ENCODE measurements at places on chromosomes 7 and 10.

GRCh38 chr7:44074349-44074695 lies 8.0 kb downstream of the POLM start:
- DNase-seq: no peak

- no peak for DNase-seq
Observed at GRCh38 chr10:28897617-28898464, 220.5 kb downstream of the BAMBI start.

DNA sequence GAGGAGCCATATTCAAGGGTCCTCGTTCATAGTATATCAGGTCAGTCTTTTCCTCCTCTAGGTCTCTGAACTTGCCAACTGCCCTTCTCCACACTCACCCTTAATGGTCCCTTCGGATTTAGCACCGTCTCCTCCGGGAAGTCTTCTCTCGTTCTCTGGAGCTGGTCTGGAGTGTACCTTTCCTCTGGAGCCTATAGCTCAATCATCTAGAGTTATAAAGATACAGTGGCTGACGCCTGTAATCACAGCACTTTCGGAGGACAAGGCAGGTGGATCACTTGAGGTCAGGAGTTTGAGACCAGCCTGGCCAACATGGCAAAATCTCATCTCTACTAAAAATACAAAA lies 4.4 kb upstream of the SCD start:
- no peak for DNase-seq

GRCh38 chr7:72265071-72265904 lies 146.8 kb downstream of the CALN1 start:
- DNase-seq: no peak

DNA sequence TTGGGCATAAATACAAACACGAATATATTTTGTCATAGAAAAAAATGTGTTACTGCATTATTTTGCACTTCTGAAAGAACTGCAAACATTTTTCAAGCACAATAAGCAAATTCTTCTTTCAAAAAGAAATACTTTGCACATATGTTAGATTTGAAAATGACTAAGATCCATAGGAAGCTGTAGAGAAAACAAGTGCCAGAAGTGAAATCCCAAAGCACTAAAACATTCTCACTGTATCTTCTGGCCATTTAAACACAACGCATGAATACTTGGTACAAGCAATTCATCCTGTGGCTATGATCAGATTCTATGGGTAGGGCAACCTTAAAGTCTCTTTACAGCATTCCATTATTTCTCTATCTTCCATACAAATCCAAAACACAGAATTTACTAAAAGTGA lies 225.4 kb upstream of the IMMP2L start:
- DNase-seq: no peak

GRCh38 chr7:34091321-34091917 lies 186.1 kb downstream of the BMPER start:
- no peak for DNase-seq

DNA sequence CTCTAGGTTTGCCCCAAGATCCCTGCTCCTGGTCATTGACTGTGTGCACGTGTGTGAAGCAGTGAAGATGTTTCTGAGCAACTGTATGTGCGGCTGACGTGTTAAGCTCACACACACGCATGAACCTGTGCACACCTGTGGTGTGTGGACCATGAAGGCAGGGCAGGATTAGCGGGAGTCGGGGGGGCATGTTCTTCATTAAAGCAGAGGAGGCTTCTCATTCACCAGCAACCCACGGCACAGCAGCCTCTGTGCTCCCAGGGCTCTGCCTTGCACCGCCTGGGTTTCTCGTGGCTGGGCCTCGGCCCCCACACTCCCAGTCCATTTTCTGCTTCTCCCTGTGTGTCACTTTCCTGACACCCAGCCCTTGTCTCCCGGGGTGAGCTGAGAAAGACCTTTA lies 824 bp upstream of the TACR2 start:
- no peak for DNase-seq

DNA sequence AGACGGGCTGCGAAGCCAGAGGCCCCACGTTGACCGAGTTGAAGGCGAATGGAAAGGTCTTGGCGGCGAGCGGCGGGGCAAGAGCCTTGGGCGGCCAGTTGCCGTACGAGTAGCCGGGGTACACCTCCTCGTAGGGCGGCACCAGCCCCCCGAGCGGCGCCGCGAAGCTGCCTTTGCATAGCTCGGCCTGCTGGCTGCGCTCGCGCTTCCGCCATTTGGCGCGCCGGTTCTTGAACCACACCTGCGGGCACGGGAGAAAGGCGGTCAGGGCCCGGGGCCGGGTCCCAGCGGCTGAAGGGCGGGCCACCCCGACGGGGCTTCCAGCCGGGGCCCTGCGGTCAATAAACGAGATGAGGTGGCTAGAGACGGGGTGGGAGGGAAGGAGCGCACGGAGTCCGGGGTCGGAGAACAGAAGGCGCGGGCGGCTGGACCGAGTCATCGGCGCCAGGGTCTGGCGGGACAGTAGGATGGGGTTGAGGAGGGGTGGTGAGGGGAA lies 4.8 kb downstream of the ELOVL3 start:
- DNase-seq: peak; percentile 77

- DNase-seq: no peak
Observed at GRCh38 chr7:80335511-80336231, 176.2 kb downstream of the GNAT3 start.

- no peak for DNase-seq
Observed at GRCh38 chr10:29329420-29329819, 40.5 kb downstream of the LYZL1 start.

DNA sequence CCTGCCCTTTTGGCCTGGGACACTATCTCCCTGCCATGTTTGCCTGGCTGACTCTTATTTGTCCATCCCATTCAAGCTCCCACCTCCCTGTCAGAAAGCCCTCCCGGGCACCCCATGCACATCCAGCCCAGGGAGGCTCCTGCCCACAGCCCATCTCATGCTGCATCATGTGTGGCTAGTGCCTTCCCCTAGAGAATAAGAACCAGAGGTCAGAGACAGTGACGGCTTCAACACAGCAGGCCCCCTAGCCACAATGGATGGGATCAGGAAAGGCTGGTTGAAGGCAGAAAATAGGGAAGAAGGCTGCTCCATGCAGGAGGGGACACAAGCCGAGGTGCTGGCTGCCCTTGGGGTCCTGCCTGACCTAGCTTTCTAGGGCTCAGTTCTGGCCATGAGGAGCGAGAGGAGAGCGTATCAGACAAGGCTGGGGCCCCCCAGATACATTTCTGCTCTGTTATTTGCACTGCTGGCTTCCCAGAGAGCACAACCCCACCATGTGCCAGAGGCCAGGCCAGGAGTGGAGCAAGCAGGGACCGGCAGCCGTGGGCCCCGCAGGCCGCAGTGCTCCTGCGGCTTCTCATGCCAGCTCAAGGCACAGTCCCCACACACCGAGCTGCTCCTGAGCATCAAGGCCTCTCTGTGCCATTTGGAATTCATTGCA lies 161.1 kb upstream of the ZMIZ1 start:
- no peak for DNase-seq

DNA sequence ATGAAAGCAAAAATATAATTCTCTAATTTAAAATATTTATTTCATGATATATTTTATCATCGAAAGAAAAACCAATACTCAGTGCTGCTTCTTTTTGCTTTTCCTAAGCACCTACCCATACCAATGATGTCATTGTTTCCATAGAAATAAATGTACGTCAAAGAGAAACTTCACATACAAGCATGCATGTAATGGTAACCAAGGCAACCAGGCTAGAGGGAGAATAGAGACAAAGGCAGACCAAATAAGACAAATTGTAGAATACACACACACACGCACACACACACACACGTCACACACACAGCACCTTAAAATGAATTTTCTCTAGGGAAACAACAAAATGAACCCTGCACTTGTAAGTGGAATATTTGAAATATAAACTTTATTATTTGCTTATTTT lies 75.5 kb downstream of the MACC1 start:
- DNase-seq: peak; percentile 17

DNA sequence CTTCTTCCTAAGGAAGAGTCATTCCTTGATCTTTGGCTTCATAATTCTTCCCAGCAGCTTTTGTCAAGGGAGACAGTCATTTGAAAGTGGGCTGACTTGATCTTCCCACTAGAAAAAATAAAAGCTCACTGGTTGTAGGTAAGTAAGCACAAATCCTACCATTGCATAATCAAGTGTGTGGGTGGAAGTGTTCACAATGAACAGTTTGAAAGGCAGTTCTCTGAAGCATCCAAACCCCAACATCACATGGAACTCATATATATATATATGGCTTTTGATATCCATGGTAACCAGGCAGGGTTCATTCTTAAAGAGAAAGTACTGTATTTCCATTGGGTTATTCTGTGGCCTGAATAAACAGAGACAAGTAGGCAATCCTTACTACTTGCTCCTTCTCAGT lies 51.6 kb downstream of the ARMH3 start:
- DNase-seq: peak; percentile 18

DNA sequence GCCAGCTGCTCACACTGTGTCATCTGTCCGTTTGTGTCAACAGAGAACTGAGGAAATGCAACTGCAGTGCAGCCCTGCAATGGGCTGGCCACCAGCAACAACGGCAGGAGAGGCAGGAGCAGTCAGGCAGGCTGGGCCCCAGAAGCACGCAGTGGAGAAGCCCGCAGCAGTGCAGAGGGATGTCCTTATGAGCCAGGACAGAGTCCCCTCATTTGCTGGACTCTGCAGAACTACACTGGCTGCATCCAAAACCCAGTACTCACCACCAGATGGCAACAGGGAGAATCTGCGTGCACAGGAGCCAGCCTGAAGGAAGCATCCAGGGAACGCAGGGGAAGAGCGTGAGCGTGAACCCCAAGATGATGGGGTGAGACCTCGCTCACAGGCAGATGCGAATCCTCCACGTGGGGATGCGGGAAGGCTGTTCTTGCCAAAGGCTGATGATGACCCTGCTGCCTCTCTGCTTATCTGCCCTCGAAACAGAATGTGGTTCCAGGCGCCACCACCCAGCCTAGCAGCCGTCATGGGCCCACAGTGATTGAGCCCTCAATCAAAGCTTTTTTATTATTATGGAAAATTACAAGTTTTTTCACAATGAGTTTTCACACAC lies 232.1 kb downstream of the PTPRN2 start:
- DNase-seq: no peak

GRCh38 chr7:194252-195009 lies 2.1 kb downstream of the FAM20C start:
- no peak for DNase-seq

GRCh38 chr7:115511330-115511729 lies 519.2 kb downstream of the TFEC start:
- no peak for DNase-seq

- no peak for DNase-seq
Observed at GRCh38 chr10:78742730-78743615, 325.8 kb upstream of the ZMIZ1 start.

DNA sequence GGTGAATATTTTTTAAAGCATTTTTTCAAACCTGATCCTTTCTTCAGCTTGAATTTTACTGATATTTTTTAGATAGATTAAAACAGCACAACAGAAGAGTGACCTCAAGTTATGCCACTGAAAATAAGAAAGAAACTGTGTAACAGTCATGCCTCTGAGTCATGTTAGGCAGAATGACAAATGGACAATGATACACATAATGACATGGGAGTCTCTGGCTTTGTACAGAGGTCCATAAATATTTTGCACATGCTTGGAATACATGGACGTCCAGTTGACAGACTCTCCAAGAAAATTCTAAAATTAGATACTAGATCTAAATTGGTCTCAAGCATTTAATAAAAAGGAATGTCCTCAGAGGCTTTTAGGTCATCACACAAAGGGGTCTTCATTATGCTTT lies 21.9 kb upstream of the SEMA3A start:
- no peak for DNase-seq

- DNase-seq: no peak
Observed at GRCh38 chr7:127933146-127933545, 98.1 kb downstream of the LRRC4 start.

- no peak for DNase-seq
Observed at GRCh38 chr7:142954680-142955268, 7.4 kb downstream of the KEL start.

- peak; percentile 32 for DNase-seq
Observed at GRCh38 chr7:149093228-149093627, 2.7 kb upstream of the ZNF786 start.

All from GM20000 (cell line).